ENCODE measurements at places on chromosomes 1 and 21.

DNA sequence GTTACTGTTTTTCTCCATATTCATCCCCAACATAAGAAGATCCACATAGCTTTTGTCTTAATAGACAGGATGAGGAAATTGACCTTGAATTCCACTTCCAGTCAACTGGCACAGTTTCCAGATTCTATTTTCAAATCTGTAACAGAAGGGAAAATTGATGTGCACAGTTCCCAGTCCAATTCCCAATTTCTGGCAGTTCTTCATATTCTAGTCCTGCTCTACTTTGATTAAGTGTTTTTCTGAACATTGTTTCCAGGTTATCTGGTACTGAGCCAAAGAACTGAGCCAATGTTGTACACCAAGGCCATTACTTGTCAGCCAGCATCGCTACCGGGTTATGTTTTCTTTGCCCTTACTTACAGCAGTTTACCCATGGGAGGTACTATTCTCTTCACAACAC, 1755.4 kb downstream of the PLA2G4A start:
- DNase-seq: no peak

GRCh38 chr1:231929311-231929710, 302.7 kb downstream of the DISC1 start:
- DNase-seq: no peak

- DNase-seq: no peak
Measured at GRCh38 chr1:112508278-112509004, at the start of gene WNT2B. Gene WNT2B (plus strand): TSS chr1:112508965. CDS start chr1:112509263, 298 bp downstream.

DNA sequence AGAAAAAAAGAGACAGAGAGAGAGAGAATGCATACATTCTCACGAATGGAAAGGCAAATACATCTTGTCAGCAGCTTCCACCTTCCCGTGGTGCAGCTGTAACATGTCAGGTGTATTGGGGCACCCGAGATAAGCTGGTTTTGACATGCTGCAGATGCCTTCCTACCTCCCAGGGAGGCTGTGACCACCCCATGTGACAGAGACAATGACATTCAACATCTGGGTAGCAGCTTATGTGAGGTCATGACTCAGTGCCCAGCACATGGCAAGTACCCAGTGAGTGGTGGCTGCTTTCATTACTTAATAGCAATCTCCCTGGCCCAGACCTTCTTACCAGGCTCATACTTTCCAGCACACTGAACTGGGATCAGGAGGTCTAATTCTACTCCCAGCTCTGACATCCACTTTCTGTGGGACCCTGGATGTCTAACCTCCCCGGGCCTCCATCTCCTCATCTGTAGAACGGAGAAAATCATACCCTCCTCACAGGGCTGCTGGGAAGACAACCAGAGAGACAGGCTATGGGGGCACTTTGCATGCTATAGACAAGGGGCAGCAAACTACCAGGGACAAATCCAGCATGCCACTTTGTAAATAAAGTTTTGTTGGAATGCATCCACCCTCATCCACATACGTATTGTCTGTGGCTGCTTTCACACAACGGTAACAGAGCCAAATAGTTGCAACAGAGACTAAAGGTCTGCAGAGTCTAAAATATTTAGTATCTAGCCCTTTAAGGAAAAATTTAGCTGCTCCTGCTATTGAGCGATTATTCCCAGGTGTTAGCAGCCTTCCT, 38.5 kb upstream of the ZBTB40 start:
- no peak for DNase-seq

- DNase-seq: no peak
Measured at GRCh38 chr1:25651824-25652741, 35.5 kb downstream of the MAN1C1 start.

- DNase-seq: no peak
Measured at GRCh38 chr1:185972096-185972850, 238.1 kb downstream of the HMCN1 start.

DNA sequence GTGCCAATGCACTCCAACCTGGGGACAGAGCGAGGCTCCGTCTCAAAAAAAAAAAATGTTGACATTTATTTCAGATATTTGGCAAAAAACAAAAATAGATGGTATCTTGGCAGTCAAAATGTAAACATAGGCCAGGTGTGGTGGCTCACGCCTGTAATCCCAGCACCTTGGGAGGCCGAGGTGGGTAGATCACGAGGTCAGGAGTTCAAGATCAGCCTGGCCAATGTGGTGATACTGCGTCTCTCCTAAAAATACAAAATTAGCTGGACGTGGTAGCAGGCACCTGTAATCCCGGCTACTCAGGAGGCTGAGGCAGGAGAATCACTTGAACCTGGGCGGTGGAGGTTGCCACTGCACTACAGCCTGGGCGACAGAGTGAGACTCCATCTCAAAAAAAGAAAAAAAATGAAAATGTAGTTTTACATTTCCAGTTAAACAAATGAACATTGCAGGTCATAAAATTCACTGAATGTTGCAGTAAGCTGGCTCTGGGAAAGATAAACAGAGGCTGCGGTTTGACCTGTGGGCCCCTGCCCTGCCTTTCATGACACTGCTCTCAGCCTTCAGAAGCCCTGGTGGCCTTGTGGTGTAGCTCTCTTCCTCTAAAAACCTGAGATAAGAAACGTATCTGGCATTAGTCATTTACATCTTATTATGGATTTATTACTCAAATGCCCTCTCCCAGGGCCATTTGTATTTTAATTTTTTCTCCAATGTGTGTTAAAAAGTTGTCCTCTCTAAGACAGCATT, 12.2 kb upstream of the SLC44A3 start:
- no peak for DNase-seq

DNA sequence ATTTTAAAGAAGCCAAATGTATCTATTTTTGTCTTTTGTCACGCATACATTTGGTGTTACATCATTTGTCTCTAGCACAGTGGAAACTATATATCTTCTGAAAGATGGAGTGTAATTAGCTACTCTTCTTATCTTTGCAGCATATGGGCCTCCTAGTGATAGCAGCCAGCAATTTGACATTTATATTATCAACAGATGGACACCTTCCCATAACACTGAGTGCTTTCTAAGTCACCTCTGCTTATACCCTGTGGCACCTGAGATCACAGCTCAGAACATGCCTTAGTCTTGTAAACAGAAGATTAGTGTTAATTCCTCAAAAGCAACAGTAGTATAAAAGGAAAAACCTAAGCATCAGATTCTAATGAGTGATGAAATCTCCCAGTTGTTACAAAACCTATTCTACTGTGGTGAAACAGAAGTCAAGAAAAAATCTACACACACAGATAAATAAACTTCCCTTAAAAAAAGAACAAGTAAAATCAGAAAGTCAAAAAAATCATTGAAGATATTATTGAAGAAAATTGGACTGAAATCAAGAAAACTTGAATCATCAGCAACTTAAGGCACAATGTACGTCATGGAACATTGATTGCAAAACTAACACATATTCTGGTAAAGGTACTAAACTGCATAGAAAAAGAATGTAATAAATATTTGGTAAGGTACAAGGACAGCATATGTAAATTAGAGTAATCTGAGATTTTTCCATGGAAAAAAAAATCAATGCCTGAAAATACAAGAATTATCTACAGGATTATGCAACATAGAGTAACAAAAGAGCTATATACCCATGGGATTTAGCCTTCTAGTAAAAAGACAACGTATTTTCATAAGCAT, 61.7 kb downstream of the KCNT2 start:
- no peak for DNase-seq

Measured in stimulated activated CD8-positive, alpha-beta memory T cell treated with anti-CD3 and anti-CD28 coated beads, Interleukin-15, amount 100 ng/mL, for 1 hour (primary cell).